ENCODE measurements at places on chromosomes 6 and 20.

- peak; percentile 59 for DNase-seq
- H3K27me3 ChIP-seq: no peaks in the 10 kb centered on the region
- no peak overlapping the region for H3K4me3 ChIP-seq
Observed at GRCh38 chr20:815914-816606, 17.5 kb upstream of the FAM110A start.

DNA sequence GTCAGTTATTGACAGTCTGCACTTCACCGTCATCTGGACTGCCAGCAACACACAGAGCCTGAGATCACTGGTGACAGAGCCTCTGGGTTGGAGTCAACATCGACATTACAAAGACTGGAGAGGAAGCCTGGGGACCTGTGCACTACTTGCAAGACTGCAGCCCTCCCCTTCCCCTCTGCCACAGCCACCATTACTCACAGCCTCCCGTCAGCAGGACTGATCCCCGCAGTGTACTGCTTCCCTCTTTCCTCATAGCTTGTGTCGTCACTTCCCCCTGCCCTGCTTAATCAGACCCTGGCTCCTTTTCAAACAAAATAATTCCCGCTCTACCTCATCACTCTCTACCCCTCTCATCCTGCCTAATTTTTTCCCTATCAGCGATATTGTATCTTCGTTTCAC is 235.5 kb upstream of the KCNQ5 start:
- H3K27me3 ChIP-seq: no peaks in the 10 kb centered on the region
- DNase-seq: no peak

GRCh38 chr20:58701431-58702160 is 9.0 kb downstream of the NPEPL1 start:
- no peak overlapping the region for H3K4me3 ChIP-seq
- H3K27ac ChIP-seq: no peak overlapping the region
- DNase-seq: no peak

GRCh38 chr6:149313861-149314260 is 3.7 kb upstream of the TAB2 start:
- H3K27me3 ChIP-seq: no peaks in the 10 kb centered on the region
- peaks cover 5% of the 10 kb centered on the region for H3K4me1 ChIP-seq
- no peak for DNase-seq
- no peaks in the 10 kb centered on the region for H3K36me3 ChIP-seq

- H3K4me1 ChIP-seq: no peaks in the 10 kb centered on the region
- peaks cover 9% of the 10 kb centered on the region for H3K36me3 ChIP-seq
- no peaks in the 10 kb centered on the region for H3K27me3 ChIP-seq
- no peak for DNase-seq
Observed at GRCh38 chr6:159677506-159678165, 15.4 kb downstream of the SOD2 start.

GRCh38 chr6:117263353-117263927 is 1.9 kb upstream of the VGLL2 start:
- H3K27ac ChIP-seq: no peak overlapping the region
- peaks cover 17% of the 10 kb centered on the region for H3K4me1 ChIP-seq
- DNase-seq: no peak

DNA sequence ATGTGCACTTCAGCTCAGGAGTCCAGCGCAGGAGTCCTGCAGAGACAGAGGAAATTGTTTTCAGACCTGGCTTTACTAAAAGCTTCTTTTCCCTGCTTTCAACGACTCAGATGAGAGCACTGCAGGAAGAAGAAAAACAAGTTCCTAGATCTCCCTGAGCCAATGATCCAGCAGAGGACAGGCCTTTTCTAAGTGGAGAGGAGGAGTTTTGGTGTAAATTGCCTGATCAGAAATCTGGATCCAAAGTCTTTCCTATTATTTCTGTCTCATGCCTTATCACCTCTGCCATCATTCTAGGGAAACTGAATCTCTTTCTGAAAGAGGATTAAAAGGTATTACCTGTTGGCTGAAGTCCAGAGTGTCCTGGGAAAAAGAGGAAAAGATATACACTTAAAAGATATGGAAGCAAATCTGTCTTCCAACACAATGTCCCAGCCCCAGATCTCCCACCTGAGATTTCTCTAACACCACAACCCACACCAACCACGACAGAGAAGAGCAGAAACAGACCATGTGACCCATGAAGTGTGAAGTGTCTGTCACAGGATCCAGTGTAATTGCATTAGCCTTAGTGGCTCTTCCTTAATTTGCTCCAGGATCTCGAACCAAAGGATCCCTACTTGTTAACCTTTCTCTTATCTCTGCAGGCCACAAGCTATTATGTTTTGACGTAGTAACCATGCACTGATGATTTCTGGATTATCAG is 23.1 kb upstream of the HLA-DRB5 start:
- H3K27ac ChIP-seq: no peak overlapping the region
- no peak overlapping the region for H3K4me3 ChIP-seq
- H3K27me3 ChIP-seq: no peaks in the 10 kb centered on the region
- no peak for DNase-seq
- no peaks in the 10 kb centered on the region for H3K4me1 ChIP-seq
- no peaks in the 10 kb centered on the region for H3K36me3 ChIP-seq

DNA sequence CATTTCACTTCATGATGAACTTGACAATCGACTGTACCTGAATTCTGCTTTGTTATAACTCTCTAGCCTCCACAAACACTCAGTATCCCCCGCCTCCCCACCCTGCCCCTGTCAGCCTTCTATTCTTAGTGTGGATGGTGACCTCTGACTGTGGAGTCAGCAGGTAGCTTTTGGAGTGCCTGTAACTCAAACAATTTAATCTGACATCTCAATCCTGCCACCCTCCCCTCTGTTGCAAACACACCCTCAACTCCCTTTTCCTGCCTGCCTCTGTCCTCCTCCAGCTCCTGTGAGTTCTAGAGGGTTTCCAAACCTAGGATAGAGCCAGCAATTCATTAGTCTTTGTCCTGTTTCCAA is 20.3 kb downstream of the DAAM2 start:
- no peaks in the 10 kb centered on the region for H3K27me3 ChIP-seq
- no peak overlapping the region for H3K4me3 ChIP-seq
- H3K4me1 ChIP-seq: no peaks in the 10 kb centered on the region
- no peaks in the 10 kb centered on the region for H3K36me3 ChIP-seq

- H3K27ac ChIP-seq: no peak overlapping the region
- H3K27me3 ChIP-seq: no peaks in the 10 kb centered on the region
- no peak overlapping the region for H3K4me3 ChIP-seq
- no peaks in the 10 kb centered on the region for H3K4me1 ChIP-seq
Observed at GRCh38 chr6:63897459-63897858, 261.9 kb downstream of the PHF3 start.

DNA sequence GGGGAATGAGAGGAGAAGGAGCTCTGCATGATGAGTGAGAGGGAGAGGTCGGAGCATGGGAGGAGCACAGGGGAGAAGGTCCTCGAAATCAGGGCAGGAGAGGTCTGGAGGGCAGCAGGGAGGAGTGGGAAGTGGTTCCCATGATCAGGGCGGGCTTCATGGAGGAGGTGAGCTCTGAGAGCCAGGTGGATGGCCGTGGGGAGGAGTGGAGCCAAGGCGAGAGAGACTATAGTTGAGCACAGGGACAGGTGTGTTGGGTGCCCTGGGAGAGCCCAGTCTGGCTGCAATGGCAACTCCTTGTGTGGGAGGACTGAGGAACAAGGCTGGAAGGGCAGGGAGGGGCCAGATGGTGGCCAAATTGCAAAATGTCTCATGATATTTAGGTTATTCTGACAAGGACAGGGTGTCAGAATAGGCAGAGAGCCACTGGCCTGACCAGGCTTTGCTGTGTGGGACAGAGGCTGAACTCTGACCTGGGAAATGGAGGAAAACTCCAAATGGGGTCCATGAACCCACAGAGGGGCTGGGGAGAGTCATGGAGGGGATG is 21.4 kb downstream of the TTBK1 start:
- no peaks in the 10 kb centered on the region for H3K27me3 ChIP-seq
- H3K36me3 ChIP-seq: no peaks in the 10 kb centered on the region
- peaks cover 14% of the 10 kb centered on the region for H3K4me1 ChIP-seq
- no peak overlapping the region for H3K27ac ChIP-seq
- no peak for DNase-seq

- no peak for DNase-seq
- H3K27ac ChIP-seq: no peak overlapping the region
Observed at GRCh38 chr6:11431455-11431937, 106.1 kb upstream of the TMEM170B start.

- H3K36me3 ChIP-seq: no peaks in the 10 kb centered on the region
- H3K27me3 ChIP-seq: no peaks in the 10 kb centered on the region
- no peak overlapping the region for H3K4me3 ChIP-seq
- H3K27ac ChIP-seq: no peak overlapping the region
- no peak for DNase-seq
Observed at GRCh38 chr6:12586721-12587480, 129.7 kb upstream of the PHACTR1 start.

DNA sequence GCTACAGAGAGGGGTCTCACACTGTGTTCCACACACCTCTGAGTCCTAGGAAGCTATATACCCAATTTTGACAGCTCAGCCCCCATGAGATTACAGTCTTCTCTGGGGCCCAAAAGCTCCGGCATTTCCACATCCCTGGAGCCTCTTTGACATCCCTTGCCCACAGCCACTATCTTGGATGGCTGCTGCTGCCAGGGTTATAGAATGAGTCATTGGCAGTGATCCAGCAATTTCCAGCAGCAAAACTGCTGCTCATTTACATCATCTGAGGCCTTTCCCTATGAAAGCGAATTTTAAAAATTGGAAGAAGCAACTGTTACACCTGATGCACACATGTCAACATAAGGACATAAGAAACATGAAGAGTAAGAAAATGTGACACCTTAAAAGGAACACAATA is 590.7 kb downstream of the MEI4 start:
- DNase-seq: no peak
- no peak overlapping the region for H3K27ac ChIP-seq
- H3K27me3 ChIP-seq: no peaks in the 10 kb centered on the region
- H3K4me3 ChIP-seq: no peak overlapping the region
- no peaks in the 10 kb centered on the region for H3K36me3 ChIP-seq
- H3K4me1 ChIP-seq: no peaks in the 10 kb centered on the region

DNA sequence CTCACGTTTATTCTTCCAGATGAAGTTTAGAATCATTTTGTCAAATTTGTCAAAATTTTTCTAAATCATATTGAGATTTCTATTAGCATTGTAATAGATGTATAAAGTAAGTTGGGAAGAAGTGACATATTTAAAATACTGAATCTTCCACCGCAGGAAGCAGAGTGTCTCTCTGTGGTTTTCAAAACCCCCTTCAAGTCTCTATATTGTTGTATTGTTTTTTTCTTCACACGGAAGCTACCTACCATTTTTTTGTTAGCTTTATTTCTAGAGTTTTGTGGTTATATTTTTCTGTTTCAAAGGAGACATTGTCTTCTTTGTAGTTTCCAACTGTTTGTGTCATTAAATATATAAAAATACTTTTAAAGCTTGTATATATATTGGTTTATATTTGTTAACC is 188.6 kb downstream of the ZDHHC14 start:
- no peaks in the 10 kb centered on the region for H3K36me3 ChIP-seq
- H3K27me3 ChIP-seq: no peaks in the 10 kb centered on the region
- no peak for DNase-seq

DNA sequence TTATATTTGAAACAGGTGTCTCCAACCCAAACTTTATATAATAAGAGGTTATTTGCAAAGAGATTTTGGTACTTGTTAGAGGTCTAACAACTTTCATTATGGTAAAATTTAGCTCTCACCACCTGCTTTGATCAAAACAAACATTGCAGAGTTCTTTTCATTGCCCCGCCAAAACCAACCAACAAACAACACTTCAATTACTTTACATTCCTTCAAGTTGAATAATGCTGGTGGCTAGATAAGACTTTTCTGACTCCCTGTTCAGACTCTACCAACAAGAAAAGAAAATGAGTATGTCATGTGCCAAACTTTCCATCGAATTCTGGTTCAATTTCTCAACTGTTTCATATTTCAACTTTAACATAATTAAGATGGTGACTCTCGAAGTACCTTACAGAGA is 311.1 kb downstream of the ADGRG6 start:
- no peak for DNase-seq
- H3K27ac ChIP-seq: no peak overlapping the region
- no peaks in the 10 kb centered on the region for H3K36me3 ChIP-seq

- no peaks in the 10 kb centered on the region for H3K27me3 ChIP-seq
- H3K36me3 ChIP-seq: no peaks in the 10 kb centered on the region
- H3K4me1 ChIP-seq: peaks cover 98% of the 10 kb centered on the region
- peak overlapping the region; percentile 22 for H3K4me3 ChIP-seq
- DNase-seq: no peak
- no peak overlapping the region for H3K27ac ChIP-seq
Observed at GRCh38 chr6:111792241-111792640, 81.0 kb downstream of the FYN start.

- no peaks in the 10 kb centered on the region for H3K27me3 ChIP-seq
- DNase-seq: no peak
- peaks cover 7% of the 10 kb centered on the region for H3K4me1 ChIP-seq
Observed at GRCh38 chr20:33352258-33353012, 48.9 kb downstream of the CDK5RAP1 start.

DNA sequence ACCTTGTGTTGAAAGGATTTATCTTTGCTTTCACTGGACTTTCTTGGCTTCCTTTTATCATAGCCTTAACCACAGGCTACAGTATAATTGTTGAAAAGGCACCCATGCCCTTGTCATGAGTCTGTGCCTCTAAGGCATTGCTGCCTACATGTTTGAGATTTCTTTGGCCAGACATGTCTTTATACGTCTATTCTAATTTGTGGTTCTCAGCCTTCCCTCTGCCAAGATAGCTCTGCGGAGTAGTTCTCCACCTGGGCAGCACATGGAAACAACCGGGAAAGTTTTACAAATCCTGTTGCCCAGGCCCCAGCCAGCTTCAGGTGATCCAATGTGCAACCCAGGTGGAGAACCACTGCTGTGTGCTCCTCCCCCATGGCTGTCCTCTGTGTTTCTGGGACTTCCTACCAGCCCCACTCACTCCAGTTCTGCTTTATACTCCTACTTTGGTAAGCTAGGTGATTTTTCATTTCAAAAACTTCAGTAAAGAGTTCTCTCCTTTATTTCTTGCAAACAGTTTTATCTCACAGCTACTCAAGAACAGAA is 159.6 kb upstream of the MYLIP start:
- H3K4me3 ChIP-seq: no peak overlapping the region
- no peak overlapping the region for H3K27ac ChIP-seq
- no peak for DNase-seq
- H3K36me3 ChIP-seq: no peaks in the 10 kb centered on the region

Measured in CD4-positive, alpha-beta memory T cell (primary cell).